ENCODE measurements at places on chromosomes 7 and 10.

- DNase-seq: no peak
These were observed 394.2 kb downstream of the LRMDA start for GRCh38 chr10:75825661-75826060.

GRCh38 chr7:95867309-95867708 is 95.0 kb downstream of the DYNC1I1 start:
- DNase-seq: peak; percentile 94

GRCh38 chr10:62734781-62735463 is 69.6 kb upstream of the ADO start:
- no peak for DNase-seq

DNA sequence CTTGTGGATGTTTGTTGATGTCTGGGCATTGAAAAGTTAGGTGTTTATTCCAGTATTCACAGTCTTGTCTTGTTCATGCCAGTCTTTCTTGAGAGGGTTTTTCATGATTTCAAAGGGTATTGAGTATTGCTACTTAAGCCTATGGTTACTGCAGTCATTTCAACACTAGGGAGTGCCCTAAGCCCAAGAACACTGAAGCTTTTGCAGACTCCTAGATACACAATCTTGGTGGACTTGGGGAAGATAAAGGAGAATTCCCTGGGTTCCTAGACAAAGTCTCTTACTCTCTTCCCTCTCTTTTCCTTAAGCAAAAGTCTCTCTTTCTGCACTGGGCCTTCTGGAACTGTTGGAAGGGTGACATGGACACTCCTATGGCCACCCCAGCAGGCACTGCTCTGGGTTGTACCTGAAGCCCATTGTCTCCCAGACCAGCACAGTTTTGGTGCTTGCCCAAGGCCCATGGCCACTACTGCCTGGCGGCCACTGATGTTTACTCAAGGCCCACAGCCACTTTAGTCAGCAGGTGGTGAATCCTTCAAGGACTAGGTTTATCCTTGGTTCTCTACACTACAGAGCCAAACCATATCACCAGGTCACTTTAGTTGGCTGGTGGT is 24.9 kb downstream of the SAMD9 start:
- DNase-seq: no peak

- DNase-seq: no peak
These were observed 7.1 kb upstream of the COL17A1 start for GRCh38 chr10:104092749-104093148.

DNA sequence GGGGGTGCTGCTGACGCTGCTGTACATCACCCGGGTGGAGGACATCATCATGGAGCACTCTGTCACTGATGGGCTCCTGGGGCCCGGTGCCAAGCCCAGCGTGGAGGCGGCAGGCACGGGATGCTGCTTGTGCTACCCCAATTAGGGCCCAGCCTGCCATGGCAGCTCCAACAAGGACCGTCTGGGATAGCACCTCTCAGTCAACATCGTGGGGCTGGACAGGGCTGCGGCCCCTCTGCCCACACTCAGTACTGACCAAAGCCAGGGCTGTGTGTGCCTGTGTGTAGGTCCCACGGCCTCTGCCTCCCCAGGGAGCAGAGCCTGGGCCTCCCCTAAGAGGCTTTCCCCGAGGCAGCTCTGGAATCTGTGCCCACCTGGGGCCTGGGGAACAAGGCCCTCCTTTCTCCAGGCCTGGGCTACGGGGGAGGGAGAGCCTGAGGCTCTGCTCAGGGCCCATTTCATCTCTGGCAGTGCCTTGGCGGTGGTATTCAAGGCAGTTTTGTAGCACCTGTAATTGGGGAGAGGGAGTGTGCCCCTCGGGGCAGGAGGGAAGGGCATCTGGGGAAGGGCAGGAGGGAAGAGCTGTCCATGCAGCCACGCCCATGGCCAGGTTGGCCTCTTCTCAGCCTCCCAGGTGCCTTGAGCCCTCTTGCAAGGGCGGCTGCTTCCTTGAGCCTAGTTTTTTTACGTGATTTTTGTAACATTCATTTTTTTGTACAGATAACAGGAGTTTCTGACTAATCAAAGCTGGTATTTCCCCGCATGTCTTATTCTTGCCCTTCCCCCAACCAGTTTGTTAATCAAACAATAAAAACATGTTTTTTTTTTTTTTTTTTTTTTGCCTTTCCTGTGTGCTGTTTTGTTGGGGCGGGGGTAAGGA is 55.8 kb downstream of the TSPAN15 start:
- DNase-seq: no peak

- no peak for DNase-seq
These were observed 105.7 kb upstream of the INHBA start for GRCh38 chr7:41808541-41808940.

- peak; percentile 43 for DNase-seq
These were observed 9.5 kb downstream of the FAM241B start for GRCh38 chr10:69639291-69640195.

DNA sequence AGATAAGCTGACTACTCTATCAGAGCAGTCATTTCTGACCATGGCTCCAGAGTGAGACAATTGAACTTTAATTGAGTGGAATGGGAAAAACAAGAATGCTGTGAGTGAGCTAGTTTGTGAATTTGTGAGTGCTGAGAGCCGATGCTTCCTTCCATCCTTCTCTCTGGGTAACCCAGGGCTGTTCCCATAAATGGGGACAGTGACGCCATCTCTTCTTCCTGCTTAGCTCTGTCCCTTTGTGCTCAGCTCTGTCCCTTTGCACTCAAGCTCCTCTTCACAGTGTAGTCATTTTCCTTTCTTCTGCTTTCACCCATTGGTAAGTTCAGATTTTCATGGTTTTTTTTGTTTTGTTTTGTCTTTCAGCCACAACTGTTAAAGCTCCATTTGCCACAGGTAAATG is 24.4 kb downstream of the C10orf120 start:
- no peak for DNase-seq

DNA sequence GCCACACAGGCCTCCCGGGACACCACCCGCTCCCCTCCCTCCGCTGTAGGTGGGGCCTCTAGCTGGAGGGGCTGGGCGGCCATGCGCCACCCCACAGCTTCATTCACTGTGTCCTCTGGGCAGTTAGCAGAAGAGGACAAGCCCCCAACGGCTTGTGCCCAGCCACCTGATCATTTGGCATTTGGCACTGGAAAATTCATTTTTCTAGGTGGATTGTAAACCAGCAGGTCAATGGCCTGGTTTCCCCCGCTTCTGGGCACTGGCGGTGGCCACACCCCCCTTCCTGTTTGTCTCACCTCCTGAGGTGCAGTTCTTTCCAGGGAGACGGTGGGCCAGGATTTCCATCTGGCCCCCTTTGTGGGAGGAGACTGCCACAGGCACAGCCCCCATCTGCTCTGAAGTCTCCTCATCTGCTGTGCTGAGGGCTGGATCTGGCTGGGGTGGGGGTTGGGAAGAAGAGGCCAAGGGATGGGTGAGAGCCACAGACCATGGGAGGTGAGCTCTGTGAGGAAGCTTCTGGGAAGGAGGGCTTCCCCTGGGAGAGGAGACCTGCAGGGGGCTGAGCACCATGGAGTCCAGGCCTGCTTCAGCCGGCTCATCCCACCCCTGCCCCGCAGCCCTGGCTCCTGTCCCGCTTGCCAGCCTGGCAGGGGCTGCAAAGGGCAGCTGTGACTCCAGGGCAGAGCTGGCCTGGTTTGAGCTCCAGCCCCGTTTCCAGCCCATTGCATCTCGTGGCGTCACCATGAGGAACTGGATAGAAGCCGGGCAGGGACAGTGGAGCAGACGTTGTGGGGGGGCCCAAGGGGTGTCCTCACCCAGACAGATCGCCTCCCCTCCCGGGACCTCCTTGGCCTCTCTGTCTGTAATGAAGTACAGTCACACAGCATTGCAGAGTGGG is 40.1 kb upstream of the SLC29A3 start:
- DNase-seq: no peak
